ENCODE measurements at places on chromosomes 4 and X.

- DNase-seq: no peak
Observed at GRCh38 chr4:166146806-166147540, 273.9 kb downstream of the TLL1 start.

DNA sequence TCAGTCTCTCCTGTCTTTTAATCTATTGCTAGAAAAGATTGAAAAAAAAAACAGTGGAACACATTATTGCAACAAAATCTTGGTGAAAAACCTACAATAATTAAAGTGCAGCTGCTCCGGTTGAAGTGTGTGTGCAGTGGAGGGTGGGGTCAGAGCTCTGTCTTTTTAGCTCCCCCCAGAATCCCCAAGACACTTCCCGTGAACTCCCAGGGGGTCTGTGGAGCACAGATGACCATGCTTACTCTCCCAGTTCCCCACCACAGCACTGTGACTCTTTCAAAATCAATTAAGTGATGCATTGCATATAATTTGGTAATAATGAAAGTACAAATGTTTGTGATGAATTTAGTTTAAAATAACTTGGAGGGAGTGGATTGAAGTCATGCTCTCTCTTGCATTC lies 15.7 kb upstream of the SLC10A4 start:
- no peak for DNase-seq

DNA sequence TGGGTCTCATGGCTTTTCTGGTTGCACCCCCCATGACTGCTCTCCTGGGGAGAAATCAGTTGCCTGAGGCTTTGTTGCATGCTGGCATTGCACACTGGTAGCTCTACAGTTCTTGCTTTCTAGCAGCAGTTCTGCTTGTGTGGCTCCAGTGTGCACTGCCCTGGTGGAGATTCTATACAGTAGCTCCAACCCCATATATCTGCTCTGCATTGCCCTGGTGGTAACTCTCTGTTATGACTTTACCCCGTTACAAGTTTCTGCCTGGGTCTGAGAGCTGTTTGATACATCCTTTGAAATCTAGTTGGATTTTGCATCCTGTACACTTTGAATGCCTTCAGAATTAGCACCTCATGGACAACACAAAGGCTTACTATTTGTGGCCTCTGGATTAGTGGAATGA lies 241.4 kb upstream of the EPHA5 start:
- no peak for DNase-seq

- DNase-seq: peak; percentile 44
Observed at GRCh38 chr4:139619644-139620043, 46.0 kb upstream of the MGST2 start.

- DNase-seq: no peak
Observed at GRCh38 chr4:41897698-41898097, 37.5 kb upstream of the TMEM33 start.

GRCh38 chrX:45771560-45772340 lies 571.1 kb upstream of the DIPK2B start:
- DNase-seq: peak; percentile 58
